Suppressor macrophage treated with lipopolysaccharide for 4 hours (primary cell): ENCODE measurements at places on chromosomes 11 and 22.
A peak's percentile ranks its signal among the peaks of the same experiment; 100 is the strongest.

DNA sequence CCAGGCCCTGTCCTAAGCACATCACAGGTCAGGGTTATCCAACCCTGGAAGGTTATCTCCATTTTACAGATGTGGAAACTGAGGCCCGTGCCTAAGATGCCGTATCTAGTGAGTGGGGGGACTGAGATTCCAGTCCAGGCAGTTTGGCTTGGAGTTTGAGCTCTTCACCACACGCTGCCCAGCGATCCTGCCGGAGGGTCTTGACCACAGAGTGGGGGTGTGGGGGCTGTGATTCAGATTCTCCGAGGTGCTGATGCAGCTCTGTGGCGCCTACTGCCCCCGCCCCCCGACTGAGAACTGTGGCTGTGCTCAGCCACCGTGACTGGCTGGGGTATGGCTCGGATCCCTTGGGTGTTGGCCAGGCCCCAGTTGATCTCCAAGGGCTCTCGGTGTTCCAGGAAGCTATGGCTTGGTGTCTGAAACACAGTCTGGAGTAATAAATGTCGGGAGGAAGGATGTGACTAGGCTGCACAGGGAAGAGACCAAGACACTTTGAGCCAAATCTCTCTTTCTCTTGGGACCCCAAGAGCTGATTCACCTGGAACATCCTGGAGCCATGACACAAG, 60.6 kb upstream of the RASD2 start:
- DNase-seq = no peak

DNA sequence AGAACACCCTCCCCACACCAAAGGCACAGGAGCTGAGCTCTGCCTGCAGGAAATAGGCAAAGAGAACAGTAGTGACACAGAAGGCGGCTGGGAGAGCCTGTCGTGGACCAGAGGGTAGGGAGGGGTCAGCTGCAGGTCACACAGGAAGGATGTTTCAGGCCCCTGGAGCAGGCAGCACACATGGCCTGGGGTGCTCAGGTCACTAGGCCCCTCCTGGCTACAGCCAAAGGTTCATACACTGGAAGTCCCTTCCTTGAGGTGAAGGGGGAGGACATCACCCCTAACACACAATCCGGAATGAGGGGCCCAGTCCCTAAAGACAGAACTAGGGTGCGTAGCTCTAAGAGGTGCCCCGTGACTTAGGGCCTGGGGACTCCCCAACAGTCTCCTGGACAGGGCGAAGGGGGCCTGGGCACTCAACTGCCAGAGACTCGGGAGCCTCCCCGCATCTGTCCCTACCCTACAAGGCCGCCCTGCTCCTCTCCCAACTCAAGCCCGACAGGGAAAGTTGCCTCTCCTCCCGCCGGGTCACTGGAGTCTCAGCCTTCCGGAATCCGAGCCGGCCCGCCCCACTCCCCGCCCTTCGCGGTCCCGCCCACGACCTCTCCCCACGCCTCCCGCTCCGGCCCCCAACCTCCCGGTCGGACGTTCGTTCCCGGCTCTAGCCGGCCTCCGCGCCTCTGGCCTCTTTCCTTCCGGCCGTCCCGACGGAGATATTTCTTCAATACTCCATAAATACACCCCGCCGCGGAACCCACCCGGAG, at the start of gene CYB5R2:
TSS of gene CYB5R2 (minus strand) at position 541 of the 764 bp plus-strand sequence. CDS start 675 bp downstream, outside the sequence.
- peak; percentile 37 for DNase-seq

- no peak for DNase-seq
Observed at GRCh38 chr11:69892237-69892985, 73.2 kb upstream of the FGF3 start.

DNA sequence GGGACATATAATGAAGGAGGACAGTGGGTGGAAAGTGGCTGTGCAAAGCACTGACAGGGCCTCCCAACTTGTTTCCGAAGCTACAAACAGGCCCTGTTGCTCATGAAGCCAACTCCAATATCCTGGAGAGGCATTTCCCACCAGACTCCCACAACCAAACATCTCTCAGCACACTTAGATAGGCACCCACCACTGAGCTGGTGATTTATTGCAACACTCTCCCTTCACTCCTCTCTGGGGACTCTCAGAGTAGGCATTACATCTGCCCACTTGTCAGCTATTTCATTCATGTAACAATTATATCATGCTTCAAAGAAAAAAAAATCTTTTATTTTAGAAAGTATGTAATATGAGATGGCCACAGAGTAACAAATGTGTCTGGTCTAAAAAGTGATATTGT, 32.1 kb upstream of the PPP2R1B start:
- no peak for DNase-seq

GRCh38 chr11:38278457-38279141, 1680.6 kb upstream of the RAG2 start:
- DNase-seq = no peak

GRCh38 chr11:62673196-62673525, 1.1 kb upstream of the LBHD1 start:
- no peak for DNase-seq

GRCh38 chr11:130219148-130219547, 59.6 kb downstream of the ST14 start:
- DNase-seq = no peak

DNA sequence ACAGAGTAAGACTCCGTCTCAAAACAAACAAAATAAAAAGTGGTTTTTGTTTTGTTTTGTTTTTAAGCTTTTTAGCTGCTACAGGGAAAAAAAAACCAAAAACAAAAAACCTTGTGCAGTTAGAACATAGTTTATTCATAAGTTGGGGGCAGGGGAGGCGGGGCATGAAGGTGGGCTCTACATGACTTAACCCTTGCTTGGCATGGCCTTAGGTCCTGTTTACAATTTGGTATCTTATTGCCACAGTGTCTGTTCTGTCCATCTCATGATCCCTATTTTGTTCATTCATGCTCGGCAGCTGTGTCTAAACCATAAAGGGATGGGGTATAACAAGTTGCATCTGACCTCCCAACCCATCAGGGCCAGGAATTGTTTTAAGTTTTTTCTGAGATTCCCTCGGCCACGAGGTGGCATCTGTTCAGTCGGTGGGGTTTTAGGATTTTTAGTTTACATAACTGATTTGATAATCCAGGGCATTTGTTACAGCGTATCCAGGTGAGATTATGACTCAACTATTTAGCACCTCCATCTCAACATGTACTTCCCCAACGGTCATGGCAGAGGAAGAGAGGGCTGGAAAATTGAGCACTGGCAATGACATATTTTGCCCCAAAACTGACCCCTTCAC, 6.9 kb downstream of the AP5B1 start:
- DNase-seq = peak; percentile 48

GRCh38 chr22:32327066-32327465, 30.6 kb upstream of the RFPL3 start:
- DNase-seq = no peak
